Activated effector memory CD4-positive, alpha-beta T cell treated with Interleukin-2 at 50 U/mL for 16 hours (primary cell): ENCODE measurements at places on chromosomes 7 and 10.

GRCh38 chr7:24604630-24605029 is 31.4 kb downstream of the PALS2 start:
- DNase-seq = no peak

DNA sequence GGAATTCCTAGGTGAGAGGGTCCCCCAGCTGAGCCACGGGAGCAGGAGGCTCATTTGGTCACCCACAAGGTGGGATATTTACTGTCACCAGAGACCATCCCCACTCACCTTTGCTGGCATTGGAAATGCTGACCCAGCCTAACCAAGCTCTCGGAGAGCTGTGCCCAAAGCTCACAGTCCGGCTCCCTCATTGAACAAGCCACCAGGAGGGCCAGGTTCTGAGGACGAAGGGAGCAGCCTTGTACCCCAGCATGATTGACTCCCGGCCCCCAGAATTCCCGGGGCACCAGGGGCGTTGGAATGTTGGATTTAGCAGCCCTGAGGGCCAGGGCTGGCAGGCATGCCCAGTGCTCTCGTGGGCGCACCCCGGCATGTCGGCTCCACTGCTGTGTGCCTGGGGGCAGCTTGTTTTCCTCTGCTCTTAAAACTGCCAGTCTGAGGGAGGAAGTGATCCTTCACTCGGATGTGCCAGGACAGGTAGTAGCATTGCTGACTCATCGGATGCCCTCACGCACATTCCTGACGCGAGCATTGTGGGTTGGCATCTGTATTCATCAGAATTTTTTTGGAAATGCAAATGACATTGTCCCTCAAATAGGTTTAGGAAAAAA is 23.3 kb downstream of the CLIP2 start:
- no peak for DNase-seq

DNA sequence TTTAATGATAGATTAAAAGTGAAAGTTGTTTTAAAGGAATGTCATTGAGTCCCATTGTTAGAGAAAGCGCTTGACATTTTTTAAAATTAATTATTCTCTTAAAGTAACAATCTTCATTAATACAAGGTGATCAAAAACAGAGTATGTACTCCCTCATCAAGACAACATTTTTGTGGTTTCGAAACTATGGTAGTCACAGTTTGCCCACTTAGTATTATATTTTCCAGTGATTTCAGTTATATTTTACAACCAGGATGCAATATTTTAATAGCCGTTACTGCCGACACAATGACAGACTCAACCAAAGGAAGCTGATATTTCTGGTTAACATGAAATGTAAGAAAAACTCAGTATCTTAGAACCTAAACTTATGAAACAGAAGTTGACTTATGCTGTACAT is 31.3 kb downstream of the MKX start:
- no peak for DNase-seq

DNA sequence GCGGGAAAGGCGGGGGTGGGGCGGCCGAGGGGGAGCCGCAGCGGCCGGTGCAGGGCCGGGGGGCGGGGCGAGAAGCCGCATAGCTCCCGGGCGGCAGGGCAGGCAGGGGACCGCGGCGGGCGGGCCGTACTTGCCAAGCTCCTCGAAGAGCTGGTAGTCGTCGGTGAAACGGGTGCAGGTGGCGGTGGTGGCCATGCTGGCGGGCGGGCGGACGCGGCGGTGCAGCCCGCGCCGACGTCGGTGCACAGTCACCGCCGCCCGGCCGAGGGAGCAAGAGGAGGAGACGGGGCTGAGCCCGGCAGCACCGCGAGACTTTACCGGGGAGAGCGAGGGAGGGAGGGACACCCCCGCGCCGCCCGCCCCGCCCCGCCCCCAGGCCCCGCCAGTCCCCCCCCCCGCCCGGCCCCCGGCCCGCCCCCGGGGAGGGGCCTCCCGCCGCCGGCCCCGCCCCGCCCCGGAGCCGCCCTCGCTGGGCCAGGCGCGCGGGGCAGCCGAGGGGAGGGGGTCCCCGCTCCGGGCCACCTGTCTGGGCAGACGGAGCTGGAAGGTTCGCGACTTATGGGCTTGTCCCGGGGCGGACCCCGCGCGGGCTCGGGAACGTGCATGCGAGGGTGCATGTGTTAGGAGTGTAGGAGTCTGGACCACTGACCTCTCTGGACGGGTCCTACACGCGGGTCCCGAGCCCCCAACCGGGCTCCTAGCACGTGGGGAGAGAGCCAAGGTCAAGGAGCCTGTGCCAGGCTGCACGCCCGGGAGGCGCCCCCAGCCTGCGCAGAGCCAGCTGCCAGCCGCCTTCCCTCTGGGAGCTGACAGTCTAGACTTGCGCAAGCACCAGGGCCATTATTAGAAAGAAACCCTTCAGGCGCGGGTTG is at the start of gene CAMK2G:
CAMK2G (minus strand) TSS at position 289 of the 872 bp plus-strand sequence; CDS start at position 195, 94 bp downstream.
- peak; percentile 76 for DNase-seq

DNA sequence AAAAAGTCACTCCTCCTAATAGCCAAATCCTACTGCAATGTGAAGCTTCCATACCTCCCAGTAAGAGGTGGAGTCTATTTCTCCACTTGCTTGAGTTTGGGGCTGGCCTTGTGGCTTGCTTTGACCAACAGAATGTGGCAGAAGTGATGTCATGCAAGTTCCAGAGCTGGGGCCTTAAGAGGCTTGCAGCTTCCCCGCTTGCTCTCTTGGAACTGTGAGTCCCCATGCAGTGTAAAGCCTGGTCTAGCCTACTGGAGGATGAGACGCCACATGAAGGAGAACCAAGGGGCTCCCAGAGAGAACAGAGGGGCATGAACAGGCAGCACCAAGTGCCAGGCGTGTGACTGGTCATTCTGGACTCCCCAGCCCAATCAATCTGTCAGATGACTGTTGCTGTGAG is 58.6 kb upstream of the OPALIN start:
- no peak for DNase-seq

- no peak for DNase-seq
These were observed 78.5 kb downstream of the ZRANB1 start for GRCh38 chr10:125020386-125020785.

- DNase-seq = peak; percentile 46
These were observed 10.8 kb upstream of the XPNPEP1 start for GRCh38 chr10:109933984-109934565.

DNA sequence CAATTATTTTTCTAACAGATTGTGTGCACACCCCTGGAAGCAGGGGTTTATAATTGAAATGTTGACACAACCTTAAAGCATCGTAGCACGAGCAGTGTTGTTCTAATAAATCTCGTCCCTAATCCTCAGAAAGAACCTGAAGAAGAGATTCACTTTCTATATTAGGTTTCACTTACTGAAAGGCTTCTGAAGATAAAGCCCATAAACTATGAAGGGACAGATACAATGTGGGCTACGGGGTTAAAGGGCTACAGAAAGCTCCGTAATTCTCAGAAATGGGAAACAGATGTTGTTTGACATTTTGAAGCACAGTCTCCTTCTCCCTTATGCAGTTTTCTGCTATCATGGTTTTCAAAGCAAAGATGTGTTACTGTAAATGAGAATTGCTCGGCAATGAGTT is 479.6 kb downstream of the GATA3 start:
- DNase-seq = no peak

DNA sequence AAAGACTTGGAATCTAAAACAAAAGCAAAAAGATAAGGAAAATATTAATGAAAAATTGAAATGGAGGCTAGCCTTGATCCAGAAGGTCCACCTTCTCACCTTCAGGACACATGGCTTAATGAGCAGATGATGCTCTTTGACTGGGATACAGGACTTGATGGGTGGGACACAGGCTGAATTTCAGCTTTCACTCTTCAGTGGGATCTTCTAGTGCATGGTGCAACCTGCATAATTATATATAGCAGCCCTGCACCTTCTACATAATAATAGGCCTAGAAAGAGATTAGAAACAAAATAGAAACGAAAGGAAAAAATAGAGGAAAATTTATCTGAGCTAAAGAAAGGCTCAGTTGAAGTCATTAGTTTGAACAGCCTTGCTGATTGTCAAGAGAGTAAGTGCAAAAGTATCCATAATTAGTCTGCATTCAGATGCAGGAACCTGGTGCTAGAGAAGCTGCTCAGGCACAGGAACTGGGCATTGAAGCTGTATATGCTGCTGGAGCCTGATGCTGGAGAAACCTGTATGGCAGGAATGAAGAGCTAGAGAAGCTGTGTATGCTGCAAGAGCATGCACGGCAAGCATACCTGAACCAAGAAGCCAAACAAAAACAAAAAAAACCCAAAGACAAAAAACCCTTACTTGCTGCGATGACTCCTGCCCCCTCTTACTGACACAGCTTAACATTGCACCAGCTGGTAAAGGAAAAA is 19.4 kb downstream of the MKLN1 start:
- no peak for DNase-seq

DNA sequence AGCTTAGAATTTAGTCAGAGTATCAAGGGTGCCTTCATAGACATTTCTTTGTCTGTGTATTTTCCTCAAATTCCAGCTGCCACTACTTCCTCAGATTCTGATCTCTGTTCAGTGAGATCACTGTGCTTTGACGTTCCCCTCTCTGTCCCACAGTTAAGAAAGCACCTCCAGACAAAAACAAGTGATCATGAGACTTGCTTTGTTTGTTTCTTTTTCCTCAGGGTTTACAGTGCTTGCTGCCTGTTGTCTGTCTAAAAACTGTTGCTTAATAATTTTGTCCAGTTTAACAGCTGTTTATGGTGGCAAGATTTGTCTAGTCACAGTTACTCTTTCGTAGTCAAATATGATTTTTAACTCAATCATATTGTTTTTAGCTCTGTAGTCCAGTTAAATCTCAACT is 29.1 kb downstream of the TRUB1 start:
- no peak for DNase-seq

DNA sequence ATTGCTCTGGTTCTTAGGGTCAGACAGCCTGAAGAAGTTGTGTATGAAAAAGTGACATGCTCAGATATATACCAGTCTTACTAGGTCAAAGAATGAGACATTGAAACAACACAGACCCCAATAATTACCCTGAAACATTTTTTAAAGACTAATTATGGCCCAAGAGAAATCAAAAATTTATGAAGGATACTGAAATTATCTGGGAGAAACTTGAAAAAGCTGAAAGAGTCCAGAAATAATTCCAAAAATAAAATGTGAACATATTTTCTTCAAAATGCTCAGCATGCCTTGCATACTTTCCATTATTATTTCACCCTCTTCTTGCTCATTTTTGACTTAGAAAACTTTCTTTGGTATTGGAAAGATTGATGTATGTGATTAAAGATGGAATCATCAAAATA is 198.9 kb upstream of the CCDC6 start:
- DNase-seq = no peak

- no peak for DNase-seq
These were observed 994 bp upstream of the GCK start for GRCh38 chr7:44189993-44190872.

- peak; percentile 54 for DNase-seq
These were observed 94.3 kb downstream of the DLG5 start for GRCh38 chr10:77832238-77832637.

DNA sequence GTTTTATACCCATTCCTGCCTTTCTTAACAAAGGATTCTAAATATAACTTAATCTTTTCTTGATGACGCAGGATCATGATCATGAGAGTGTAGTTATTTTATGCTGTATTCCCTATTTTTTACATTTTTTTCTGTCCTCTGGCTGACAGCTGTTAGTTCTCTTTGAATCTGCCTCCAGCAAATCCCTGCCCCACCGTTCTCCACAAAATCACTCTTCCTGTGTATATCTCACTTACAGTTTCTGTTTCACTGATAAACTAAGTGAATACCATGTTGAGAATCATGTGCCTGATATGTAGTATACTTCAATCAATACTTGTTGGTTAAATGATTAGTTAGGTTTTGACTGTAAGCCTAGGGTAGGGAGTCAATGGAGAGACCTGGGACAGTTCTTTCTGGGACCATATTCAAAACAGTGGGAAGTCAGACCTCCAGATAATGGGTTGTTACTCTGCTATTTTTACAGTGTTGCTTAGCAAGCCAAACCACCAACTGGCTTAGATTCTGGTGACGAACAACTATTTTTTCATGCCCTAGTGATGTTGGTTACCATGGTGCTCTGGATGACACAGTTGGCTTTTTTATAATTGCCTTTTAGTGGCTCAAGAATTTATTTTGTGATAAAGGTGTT is 12.8 kb downstream of the CNNM1 start:
- DNase-seq = no peak

GRCh38 chr7:51224811-51225595 is 91.6 kb downstream of the COBL start:
- no peak for DNase-seq

- DNase-seq = no peak
These were observed 60.5 kb downstream of the RSU1 start for GRCh38 chr10:16756561-16757221.

DNA sequence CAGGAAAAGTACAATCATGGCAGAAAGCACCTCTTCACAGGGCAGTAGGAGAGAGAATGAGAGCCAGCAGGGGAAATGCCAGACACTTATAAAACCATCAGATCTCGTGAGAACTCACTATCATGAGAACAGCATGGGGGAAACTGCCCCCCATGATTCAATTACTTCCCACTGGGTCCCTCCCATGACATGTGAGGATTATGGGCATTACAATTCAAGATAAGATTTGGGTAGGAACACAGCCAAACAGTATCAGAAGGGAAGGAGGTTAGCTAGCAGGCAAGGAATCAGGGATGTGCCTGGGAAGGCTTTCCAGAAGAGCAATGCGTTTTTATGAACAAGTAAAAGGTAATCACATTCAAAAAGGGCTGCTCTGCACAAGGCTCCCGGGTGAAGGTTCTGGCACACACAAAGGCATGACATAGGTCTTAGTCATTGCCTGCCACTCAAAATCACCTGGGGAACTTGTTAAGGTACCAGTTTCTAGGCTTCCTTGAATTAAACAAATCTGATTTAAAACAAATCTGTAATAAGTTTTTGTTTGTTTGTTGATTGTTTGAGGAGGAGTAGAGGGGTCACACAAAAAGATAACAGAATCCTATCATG is 40.9 kb downstream of the BMPER start:
- DNase-seq = no peak

DNA sequence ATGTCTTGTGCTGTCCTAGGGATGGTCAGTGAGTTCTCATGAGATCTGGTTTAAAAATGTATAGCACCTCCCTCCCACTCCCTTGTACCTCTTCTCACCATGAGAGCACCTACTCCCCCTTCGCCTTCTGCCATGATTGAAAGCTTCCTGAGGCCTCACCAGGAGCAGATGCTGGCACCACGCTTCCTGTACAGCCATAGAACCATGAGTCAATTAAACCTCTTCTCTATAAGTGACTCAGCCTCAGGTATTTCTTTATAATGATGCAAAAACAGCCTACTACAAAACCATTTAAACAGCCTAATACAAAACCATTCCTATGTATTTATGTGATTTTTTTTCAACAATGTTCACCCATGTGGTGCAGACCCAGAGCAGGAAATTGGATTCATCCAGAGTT is 32.0 kb downstream of the KDM7A start:
- no peak for DNase-seq
